ENCODE measurements at places on chromosomes 16 and 17.
A peak's percentile ranks its signal among the peaks of the same experiment; 100 is the strongest.

DNA sequence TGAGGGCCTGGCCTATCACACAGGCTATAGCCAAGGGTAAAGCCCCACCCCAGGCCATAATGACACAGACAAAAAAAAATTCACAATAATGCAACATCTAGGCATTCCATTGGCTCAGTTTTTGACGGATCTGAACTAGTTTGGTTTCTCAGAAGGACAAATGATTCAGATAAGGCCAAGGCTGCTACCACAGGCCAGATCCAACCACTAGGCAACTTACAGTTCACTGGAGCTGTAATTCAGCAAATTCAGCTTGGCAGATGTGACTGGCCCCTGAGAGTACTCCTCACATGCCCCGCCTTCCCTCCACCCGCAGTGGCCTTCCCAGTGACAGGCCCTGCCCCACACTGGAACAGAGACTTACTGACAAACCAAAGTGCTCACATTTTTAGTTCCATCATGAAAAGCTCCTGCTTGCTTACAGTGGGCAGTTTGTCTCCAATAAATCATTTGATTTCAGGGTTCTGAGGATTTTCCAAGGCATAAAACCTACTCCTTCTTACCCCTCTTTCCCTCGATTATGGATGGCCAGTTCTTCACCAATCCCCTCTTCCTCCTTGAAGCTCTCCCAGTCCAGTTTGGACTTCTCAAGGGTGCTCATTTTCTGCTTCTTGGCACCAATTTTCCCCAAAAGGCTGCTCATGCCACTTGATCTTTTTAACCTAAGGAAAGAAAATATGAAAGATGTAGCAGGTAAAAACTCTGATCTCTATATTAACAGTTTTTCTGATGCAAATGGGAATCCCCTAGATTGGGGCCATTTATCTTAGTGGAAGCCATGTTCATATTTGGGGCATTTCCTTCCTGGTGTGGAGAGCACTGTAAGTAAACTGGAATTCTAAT lies 53.3 kb upstream of the BCAR1 start:
- no peak for DNase-seq

DNA sequence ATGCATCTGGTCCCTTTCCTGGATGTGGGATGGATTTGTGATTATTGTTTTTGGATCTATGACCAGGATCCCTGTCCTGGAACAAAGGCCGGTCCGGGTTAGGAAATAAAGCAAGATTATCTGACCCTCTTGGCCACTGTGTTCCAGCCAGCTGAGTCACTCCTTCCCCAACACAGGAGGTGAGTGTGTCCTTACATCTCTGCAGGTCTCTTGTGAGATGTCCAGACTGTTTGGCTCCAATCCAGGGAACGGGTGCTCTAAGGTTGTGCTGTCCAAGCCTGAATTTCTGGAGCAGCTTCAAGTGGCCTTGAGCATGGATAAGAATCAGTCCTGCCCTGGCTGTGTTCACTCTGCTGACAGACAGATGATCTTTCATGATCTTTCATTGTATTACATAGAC lies 136.5 kb upstream of the CCL2 start:
- DNase-seq, result no peak

DNA sequence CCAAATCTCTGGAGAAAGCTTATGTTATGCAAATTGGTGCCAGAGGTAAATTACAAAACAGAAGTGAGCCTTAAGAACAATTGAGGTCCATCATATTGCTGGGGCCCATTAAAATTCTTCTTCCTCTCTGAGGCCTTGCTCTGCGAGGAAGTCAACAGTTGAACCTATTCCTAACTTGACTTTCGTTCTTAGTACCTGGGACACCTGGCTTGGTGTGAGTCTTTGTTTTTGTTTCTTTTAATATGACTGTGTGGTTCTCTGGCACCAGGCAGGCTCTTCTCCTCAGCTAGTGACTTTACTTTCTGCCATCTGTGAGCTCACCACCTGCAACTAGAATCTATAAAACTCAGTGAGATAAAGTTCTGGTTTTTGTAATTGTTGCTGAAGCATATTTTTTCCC lies 120.4 kb downstream of the CBLN1 start:
- no peak for DNase-seq

- no peak for DNase-seq
These were observed 1149.1 kb upstream of the CDH8 start for GRCh38 chr16:63185235-63185780.

DNA sequence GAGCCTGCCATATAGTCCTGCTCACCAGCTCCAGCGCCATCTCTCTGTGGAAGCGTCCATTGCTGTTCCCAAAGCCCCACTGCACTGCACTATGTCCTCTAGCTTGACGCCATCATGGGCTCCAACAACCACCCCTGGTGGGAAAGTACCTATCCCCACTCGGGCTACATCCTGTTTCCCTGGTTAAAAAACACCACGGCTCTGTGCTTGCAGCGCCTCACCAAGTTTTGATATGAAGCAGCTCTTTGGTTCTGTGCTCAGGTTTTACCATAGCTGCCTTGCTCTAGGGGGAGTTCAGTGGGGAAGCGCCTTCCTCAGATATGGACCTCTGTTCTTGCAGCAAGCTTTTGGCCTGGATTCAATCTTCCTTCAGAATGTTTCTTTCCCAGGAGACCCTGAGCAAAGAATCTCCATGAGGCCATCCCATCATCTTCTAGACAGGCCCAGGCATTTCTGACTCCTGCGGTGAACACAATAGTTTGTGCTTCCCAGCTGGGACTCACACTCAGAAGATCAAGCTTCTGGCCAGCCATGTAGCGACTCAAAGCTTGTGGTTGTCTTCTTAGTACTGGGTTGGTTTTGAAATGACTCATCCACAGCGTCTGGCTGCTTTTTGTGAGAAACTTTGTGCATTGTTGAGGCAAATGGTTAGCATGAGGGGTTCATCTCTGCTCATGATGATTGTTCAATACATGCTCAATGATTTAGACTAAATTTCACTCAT lies 39.5 kb downstream of the DYNLRB2 start:
- DNase-seq, result no peak

GRCh38 chr17:12953156-12953555 lies 64.7 kb downstream of the ELAC2 start:
- no peak for DNase-seq

DNA sequence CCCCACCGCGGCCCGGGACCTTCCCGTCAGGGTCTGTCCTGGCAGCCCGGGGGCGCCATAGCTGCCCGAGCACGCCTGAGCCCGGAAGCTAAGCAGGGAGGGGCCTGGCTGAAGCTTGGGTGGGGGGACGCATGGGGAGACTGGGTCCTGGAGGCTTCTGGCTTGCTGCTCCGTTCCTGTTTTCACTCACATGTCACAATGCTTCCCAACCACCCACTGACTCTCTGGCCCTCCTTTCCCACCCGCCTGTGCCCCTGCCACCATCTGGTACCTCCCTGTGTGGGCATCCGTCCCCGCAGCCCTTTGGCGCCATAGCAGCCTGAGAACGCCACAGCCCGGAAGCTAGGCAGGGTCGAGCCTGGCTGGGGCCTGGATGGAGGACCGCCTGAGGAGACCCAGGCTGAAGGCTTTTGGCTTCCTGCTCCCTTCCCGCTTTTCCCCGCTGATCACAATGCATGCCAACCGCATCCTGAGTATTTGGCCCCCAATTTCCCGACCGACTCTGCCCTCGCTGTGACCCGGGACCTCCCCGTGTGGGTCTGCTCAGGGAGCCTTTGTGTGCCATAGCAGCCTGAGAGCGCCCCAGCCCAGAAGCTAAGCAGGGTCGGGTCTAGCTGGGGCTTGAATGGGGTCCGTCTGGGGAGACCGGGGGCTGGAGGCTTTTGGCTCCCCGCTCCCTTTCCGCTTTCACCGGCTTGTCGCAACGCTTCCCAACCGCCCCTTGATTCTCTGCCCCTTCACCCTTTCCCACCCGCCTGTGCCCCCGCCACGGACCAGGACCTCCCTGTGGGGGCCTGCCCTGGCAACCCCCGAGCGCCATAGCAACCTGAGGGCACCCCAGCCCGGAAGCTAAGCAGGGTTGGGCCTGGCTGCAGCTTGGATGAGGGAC lies 2290.1 kb downstream of the TP53TG3F start:
- no peak for DNase-seq

DNA sequence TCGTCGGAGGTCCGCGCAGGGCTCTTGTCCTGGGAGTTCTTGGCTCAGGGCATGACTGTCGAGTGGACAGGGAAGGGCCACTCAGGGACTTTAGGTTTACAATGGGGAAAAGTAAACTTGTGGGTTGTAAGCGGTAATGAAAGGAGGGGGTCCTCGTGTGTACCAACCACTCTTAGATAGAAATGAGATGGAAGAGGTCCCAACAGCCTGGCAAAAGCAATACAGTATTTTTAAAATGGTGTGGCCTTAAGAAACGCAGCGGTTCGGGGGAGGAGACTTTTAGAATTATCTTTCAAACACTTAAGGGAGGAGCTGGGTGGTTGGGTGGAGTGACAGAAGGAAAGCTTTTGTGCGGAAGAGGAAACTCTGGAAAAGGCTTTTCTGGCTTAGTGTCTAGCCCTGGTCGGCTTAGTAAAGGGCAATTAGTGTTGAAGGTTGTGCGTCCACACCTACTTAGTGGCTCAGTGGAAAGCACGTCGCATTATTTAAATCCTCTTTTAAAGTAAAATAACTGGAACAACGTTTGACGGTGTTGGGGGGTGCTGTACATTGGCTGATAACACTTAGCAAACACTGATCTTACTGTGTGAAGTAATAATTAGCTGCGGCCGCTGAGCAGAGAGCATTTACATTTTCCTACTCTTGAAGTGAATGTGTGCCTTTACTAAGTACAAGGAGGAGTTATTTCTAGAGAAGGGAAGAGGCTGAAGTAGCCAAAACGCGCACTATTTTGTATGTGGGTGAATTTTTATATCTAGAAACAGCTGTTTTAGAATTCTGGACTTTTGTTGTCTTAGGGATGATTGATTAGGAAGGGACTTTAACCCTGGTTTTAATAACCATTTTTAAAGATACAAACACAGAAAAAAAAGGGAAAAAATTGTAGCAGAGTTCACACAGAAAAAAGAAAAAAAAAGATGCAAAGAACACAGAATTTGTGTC lies 1.0 kb downstream of the WSB1 start:
- peak; percentile 49 for DNase-seq

DNA sequence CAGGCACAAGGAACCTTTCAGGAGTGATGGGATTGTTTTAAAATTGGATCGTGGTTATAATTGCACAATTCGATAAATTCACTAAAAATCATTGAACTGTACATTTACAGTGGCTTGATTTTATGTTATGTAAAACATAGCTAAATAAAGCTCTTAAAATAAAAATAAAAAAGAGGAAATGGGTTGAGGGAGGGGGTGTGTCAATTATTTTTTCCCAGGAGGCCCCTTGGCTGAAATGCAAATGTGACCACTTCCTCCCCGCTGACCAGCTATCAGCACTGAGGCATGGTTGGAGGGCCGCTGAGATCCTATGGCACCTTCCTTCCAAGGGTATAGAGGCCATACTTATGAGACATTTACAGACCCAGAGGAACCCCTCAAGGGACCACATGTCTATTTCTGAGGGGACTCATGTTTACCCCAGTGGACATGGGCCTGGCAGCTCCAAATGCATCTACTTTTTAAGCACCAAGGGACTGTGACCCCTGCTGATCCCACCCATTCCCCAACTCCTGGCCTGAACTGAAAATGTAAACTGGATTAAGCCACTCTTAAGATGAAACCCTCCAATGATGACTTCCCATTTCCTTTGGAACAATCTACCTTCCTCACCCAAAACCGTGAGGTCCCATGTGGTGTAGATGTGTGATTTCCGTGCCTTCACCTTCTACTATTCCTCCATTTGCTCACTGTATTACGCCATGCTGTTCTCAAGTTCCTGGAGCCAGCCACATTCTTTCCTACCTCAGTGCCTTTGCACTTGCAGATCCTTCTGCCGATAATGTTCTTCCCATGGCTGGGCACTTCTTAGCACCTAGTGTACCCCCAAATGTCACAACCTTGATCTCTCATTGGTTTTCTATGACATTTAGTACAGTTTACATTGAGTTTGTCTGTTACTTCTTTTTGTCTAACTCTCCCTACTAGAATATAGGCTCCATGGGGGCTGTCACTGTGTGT lies 2.8 kb upstream of the IL21R start:
- no peak for DNase-seq

DNA sequence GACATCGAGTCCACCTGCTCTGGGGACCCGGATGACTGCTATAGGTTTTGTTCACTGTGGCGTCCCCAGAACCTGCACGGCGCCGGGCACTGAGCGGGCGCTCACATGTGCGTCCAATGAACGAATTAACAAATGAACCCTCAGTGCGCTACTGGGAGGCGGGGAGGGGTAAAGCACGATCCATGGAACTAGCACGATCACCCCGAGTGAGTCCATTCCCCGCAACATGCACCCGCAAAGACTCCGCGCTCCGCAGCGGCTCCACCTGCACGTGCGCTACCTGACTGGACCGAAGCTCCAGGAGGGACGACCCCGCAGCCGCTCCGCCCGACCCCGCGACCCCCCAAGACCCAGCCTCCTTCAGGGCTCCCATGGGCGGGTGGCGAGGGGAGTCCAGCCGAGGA lies 491 bp downstream of the TRAP1 start:
- DNase-seq, result no peak

DNA sequence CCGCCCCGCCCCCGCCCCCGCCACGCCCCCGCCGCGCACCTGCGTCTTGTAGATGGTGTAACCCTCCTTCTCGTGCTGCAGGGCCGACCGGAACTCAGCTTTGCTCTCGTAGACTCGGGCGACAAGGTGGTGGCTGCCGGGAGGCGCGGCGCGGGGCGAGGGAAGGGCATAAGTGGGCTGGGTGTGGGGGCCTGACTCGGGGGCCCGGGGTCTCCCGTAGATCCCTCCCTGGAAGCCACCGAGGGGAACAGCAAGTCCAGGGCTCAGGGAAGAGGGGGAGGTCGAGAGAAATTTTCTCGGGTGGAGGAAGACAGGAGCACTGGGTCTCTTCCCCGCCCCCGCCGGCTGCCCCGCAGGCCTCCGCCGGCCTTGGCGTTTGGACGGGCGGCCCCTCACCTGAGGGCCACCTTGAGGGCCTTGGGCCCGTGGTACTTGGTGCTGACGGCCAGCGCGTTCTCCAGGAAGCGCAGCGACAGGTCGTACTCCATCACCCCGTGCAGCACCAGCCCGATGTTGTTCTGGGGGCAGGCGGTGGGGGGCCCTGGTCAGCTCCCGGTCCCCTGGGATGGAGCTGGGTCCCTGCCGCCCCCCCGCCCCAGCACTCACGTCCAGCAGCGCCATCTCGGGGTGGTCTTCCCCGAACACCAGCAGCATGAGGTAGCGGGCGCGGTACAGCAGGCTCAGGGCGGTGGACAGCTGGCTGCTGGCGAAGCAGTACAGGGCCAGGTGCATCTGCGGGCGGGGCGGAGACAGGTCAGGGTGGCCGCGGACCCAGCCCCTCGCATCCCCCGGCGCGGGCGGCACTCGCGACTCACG lies 19.4 kb downstream of the CLUH start:
- DNase-seq, result no peak

Data from NCI-H187 treated with DMSO at 0.1 percent for 48 hours (cell line).